Stimulated activated CD8-positive, alpha-beta memory T cell treated with anti-CD3 and anti-CD28 coated beads, Interleukin-2, amount 100 ng/mL, for 48 hours (primary cell): ENCODE measurements at places on chromosomes 2 and 18.

DNA sequence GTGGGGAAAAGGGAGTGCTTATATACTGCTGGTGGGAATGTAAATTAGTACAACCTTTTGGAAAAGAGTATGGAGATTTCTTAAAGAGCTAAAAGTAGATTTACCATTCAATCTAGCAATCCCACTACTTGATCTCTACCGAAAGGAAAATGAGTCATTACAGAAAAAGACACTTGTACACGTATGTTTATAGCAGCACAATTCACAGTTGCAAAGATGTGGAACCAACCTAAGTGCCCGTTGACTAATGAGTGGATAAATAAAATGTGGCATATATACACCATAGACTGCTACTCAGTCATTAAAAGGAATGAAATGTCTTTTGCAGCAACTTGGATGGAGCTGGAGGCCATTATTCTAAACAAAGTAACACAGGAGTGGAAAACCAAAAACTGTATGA lies 29.5 kb downstream of the FLACC1 start:
- DNase-seq = no peak

- peak; percentile 23 for DNase-seq
These were observed 2.2 kb downstream of the TGIF1 start for GRCh38 chr18:3451989-3452749.

DNA sequence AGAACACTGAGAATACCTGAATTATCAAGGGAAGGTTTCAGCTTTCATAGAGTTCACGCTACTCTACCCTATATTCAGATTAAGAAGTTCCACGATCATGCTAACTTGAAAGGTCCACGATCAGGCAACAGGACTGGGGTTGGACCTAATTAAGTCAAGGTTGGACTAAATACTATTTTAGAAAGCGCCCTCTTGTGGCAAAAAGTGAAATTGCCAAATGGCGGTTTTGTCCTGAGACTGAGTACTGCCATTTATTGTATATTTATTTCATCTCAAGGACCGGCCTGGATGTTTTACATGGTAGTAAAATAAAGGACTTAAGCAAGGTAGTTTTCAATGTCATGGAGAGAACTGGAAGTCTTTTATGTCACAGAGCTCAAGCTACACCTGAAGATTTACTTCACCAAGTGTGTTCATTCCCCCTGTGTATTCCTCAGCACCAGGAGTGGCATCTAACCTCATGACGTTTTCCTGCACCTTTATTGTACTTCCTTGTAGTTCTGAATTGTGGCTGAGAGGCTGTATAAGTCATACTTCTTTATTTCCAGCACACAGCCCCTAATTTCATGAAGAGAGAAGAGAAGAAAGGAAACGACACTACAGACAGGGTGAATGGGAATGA lies 56.8 kb downstream of the SRD5A2 start:
- DNase-seq = peak; percentile 5

DNA sequence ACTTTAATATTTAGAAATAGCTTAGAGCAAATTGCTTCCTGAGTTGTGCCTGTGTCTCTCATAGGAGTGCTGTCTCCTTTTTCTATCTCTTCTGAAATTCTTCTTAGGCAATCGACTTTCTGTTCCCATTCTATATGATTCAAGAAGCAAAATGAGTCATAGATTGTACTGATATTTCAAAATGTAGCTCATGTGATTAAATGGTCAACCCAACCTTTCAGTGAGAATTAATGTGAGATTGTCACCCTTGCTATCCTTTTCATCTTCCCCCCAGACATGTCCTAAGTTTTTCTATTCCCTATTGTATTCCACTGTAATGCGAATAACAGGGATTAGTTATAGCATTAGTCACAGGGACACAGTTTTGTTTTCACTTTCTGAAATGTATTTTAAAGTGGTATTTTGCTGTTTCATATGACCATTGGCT lies 413.6 kb downstream of the THSD7B start:
- no peak for DNase-seq

DNA sequence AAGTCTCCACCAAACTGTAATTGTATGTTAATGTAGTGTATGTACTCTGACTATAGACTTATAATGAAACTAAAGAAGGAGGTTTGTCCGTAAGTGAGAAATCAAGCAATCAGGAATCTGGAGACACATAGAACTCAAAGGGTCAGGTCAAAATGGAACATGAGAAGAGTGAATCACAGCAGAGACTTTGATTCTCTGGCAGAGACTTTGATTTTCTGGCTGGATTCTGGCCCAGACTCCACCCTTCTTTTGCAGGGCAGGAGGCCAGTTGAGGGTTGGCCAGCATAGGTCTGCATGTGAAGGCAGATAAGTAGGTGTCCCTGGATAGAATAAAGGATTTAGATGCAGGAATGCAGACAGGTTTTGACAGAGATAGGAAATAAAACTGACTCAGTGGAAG lies 11.0 kb upstream of the NCKAP5 start:
- no peak for DNase-seq

GRCh38 chr2:158955842-158956365 lies 12.5 kb upstream of the TANC1 start:
- no peak for DNase-seq

GRCh38 chr2:55761526-55761925 lies 67.9 kb upstream of the PNPT1 start:
- no peak for DNase-seq

DNA sequence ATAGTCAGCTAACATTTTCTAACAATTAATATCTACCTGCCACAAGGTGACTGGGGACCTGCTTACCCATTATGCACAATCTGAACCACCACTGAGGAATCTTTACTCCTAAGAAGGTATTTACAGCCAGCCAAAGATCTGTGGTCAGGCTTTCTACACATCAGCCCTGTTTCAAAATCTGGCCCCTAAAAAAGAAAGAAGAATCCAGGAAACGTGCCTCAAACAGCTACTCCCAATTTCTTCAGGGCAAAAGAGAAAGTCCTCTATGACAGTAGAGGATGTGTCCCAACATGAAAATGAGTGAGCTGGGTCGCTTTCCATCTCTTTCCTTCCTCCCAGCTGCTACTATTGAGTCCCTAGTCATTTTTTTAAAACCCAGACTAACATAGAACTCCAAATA lies 79.5 kb downstream of the EPB41L3 start:
- DNase-seq = no peak

DNA sequence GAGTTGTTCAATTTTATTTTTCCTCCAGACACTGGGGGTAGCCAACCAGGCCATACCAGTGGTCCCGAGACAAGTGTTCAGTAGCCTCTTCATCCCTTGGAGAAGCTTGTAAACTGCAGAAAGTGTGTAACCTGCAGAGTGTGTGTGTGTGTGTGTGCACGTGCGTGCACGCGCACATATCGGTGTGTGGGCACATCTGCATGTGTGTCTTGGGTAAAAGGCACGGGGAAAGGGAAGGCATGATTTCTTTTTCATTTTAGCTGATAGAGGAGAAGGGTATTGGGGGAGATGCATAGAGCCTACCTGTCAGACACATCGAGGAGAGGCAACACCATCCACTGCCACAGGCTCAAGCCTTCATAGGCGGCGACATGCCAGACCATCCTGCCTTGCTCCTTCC lies 181.4 kb downstream of the CLIP4 start:
- no peak for DNase-seq

GRCh38 chr2:190182071-190182524 lies 119.6 kb upstream of the MSTN start:
- DNase-seq = no peak

DNA sequence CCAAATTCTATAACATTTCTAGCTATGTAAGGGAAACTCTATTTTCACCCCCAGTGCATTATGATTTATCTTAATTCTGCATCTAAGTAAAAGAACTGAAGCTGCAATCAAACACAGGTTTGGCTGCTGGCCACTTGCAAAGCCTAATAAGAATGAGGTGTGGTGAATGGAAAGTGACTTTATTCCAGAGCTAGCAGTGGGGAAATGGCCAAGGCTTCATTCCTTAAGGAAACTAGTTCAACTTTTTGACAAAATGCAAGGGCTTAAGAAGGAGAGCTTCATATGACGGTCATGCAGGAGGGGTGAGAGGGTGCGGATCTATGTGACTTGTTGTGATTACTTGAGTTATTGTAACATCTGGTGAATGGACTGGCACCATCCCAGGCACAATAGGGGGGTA lies 1802.0 kb downstream of the SUCLG1 start:
- no peak for DNase-seq

DNA sequence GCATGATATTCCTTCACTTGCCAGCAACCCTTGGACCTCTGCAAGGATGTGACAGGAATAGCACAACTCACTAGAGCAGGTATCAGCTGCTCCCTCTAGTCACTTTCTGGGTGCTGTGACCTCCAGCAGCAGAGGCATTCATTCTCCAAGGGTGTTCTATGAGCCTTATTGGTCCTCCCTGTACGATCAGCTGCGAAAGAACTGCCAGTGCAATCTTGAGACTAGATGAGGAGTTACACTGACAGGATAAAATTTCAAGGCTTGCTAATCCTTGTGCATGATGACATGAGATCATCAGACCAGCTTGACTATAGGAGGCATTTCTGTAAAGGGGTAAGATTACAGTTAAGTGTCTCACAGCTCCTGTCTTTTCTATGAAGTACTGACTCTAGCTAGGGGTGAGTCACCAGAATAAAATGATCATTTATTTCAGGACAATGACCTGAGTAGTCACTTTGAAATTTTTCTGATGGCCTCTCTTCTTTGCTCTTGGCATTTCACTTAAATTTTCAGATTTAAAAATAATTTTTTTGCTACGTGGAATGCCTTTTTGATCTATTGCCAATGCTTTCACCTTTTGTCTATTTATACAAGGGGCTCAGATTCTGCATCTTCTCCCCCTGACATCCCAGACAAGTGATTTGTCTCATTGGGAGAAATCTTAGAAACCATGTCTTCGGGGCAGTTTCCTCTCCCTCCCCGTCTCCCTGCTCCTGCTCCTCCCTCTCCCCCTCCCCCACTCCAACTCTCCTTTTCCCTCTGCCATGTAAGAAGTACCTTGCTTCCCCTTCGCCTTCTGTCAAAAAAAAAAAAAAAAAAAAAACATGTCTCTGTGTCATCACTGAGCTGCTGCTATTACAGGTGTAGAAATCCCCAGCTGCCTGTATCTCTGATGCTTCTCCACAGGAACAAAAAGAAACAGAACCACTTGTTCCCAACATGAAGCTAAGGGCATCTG lies 49.2 kb upstream of the FRZB start:
- DNase-seq = no peak

GRCh38 chr18:9364242-9364641 lies 29.7 kb downstream of the TWSG1 start:
- no peak for DNase-seq

DNA sequence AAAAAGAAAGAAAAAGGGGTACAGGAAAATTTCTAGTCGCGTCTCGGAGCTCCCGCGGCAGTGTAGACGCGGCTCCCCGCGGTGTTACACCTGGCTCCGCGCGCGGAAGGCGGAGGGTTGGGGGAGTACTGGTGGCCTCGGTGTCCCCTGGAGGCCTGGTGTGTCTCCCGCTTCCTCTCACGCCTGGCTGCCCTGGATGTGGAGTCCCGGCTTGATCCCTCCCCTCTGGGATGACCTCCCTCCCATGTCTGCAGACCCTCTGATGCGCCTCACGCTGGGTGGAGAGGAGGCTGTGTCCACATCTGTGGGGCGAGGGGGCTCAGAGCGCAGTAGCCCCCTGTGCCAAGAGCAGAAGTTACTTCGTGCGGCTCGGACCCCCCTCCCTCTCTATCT lies 1.2 kb downstream of the KIF5C start:
- no peak for DNase-seq

GRCh38 chr2:66814916-66815315 lies 380.0 kb downstream of the MEIS1 start:
- no peak for DNase-seq

DNA sequence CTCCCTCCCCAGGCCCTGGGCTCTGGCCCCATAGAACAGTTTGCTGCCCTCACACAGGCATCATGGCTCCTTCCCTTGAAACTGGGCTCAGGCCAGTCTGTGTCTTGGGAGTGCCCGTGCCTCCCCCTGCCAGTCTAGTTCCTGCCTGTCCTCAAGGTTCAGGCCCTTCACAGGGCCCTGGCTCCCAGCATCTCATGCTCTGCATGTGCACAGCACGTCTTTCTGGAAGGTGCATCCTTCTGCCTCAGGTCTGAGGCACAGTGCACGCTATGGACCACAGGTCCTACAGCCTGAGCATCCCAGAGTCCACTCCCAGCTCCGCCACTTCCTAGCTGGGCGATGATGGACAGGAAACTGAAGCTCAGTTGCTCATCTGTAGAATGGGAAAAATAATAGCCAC lies 35.6 kb upstream of the FOSL2 start:
- no peak for DNase-seq

DNA sequence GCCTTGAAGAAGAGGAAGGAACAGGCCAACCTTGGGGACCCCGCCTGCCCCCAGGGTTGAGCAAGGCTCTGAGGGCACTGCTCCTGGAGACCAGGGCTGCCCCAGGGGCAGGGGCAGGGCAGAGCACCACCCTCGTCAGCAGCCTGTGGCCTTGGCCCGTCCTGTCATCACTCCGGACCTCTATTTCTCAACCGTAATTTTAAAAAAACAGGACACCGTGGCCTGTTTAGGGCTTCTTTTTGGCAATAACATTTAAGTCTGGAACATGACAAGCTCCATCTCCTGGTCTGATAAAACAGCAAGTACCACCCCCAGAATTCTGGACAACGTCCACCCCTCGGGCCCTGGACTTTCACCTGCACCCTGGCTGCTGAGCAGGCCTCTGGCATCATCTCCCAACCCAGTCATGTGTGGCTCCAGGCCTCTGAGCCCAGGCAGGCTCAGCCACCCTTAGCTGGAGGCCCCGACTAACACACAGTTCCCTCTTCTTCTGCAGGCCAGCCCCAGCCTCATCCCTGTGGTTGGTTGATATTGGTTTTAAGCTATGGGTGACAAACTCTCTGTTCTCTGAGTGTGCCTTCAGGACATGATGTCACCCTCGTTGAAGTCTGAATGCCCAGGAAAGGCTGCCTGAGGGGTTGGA lies 22.6 kb upstream of the ID2 start:
- DNase-seq = no peak

DNA sequence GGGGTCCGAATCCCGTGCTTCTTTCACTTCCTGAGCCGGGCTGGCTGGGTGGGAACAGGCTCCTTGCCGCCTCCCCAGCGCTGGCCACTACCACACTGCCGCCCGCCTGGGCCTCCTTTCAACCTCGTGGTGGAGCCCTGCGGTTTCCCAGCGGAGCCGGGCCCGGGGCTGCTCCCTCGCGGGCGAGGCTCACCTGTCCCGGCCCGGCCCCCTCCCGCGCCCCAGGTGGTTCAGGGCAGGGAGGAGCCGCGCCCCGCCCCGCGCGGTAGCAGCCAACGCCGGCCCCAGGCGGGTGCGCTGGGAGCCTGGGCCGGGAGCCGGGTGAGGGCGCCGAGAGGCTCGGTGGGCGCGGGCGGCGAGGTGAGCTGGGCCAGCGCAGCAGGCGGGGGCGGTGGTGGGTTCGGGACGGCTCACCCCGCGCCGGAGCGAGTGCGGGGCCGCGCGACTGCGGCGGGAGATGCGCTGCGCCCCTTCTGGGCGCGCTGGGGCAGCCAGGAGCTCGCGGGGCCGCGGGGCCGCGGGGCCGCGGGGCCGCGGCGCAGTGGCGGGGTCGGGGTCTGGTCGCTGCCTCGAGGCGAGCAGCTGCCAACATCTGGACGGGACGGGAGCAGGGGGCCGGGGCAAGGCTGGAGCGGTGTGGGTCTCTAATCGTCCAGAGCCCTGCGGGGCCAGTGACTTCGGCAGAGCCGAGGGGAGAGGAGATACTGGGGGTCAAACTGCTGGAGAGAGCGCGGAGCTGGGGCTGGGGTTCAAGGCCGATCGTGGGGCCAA lies at the start of gene LYPD6B:
Gene LYPD6B (plus strand): TSS at position 258 of the 771 bp plus-strand sequence. CDS start 92,250 bp downstream, outside the sequence.
- DNase-seq = no peak

- DNase-seq = no peak
These were observed 44.5 kb downstream of the GREB1 start for GRCh38 chr2:11578081-11578948.

GRCh38 chr18:48765053-48765452 lies 185.7 kb downstream of the SMAD7 start:
- no peak for DNase-seq
